ENCODE measurements at places on chromosomes 13 and 19.

DNA sequence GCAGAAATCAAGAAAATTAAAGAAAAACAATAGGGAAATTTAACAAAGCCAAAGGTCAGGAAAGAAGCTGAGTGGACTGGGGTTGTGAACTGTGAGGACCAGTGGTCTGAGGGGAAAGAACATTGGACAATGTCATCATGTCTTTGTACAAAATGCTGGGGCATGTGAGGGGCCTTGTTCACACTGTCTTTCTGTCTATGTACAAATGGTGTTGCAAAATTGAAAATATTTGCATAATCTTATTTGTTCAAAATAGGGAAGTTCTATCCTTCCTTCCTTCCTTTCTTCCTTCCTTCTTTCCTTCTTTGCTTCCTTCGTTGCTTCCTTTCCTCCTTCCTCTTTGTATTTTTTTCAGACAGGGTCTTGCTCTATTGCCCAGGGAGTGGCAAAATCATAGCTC is 79.2 kb upstream of the SCEL start:
- DNase-seq = no peak

DNA sequence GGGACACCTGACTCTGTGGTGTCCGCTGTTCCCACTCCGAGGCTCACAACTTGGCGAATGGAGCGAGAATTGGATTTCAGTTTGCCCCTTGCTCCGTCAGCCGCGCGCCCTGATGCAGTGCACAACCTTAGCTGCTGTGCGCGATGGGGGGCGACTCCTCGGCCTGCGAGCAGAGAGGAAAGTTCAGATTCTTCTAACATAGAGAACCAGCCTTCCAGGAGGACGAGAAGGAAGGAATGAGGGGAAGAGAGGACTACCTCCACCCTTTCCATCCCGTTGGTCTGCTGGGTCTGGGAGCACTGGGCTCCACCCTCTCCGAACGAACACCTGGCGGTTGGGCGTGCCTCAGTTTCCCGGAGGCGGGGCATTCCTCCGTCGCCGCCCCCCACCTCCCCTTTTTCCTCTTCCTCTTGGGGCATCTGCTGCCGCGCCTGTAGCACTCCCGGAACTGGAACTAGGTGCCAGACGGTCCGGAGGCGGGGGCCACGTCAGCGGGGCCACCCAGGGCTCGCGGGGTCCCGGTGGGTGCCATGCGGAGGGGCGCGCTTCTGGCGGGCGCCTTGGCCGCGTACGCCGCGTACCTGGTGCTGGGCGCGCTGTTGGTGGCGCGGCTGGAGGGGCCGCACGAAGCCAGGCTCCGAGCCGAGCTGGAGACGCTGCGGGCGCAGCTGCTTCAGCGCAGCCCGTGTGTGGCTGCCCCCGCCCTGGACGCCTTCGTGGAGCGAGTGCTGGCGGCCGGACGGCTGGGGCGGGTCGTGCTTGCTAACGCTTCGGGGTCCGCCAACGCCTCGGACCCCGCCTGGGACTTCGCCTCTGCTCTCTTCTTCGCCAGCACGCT is at the start of gene KCNK6:
KCNK6 (plus strand) TSS at position 425 of the 838 bp plus-strand sequence; CDS start at position 531, 106 bp downstream.
- peak; percentile 64 for DNase-seq

DNA sequence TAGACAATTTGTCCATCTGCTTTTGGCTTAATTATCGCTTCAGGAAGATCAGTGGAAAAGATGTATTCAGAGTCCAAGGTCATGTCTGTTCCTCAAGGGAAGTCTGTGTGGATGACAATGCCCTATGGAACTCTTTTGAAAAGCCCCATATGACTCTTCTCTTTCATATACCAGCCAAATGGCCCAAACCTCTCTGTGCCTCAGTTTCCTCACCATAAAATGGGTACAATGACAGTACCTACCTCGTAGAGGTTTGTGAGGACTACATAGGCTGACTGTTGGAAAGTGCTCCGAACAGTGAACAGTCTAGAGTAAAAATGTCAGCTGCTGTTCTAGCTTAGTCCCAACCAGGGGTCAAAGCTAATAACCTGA is 104.6 kb downstream of the COL4A2 start:
- DNase-seq = no peak

DNA sequence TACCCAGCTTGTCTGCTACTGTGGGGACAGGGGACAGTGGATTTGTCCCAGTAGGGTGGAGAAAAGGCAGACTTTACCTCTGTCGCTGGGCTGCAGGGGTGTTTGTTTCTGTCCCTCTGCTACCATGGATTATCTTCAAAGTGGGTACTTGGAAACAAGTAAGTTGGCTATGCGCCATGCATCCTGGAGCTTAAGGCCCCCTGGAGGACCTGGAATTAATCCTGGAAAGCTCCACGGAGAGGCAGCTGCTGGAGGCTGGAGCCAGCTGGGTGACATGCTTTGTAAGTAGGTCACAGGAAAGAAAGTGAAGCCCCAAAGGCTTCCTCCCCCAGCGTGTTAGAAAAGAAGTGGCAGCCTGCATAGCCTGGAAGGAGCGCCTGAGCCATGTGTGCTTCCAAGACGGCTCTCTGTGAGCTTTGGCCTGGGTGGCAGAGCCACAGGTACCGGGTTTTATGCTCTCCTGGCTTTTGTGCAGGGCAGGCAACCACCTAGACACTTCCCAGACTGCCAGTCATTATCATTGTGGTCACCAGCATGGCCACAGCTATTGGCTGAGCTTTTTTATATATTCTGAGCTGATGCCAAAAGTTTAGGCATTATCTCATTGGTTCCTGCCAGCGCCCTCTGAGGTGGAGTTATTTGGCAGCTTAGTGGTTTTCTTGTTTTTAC is 9.5 kb downstream of the B3GLCT start:
- peak; percentile 95 for DNase-seq

- peak; percentile 59 for DNase-seq
Measured at GRCh38 chr13:50915565-50915964, 6.0 kb downstream of the RNASEH2B start.

DNA sequence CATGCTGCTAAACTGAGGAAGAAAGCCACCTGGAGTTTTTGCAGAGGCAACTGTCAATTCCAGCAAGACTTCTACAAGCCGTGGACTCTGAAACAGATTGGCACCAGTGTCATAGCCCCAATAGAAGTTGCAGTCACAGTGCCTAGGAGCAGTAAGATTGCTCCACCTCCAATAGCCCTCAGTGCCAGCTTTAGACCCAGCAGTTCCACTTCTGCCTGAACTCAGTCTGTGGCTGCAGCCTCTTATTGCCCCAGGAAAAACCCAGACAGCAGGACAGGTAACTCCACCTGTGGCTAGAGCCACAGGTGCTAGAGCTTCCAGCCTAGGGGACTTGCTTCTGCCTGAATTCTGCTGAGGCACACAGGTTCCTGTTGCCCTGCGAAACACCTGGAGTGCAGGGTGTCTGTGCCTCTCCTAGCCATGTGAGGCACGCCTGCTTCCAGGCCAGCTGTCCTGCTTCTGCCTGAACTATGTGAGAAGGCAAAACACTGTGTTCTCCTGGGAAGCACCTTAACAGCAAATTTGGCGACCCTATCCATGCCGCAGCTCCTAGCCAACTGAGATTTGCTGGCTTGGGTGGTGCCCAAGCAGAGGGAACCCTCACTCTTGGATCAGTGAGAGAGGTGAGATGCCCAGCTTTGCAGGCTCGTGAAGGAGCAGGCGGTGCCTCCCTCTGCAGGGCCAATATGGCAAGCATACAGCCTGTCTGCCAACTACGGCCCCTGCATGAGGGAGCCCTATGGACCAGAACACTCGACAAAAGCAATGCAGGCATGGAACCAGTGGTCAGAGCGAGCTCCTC is 607.6 kb downstream of the PCDH17 start:
- DNase-seq = no peak

GRCh38 chr19:33702606-33703437 is 81.1 kb downstream of the CHST8 start:
- no peak for DNase-seq

DNA sequence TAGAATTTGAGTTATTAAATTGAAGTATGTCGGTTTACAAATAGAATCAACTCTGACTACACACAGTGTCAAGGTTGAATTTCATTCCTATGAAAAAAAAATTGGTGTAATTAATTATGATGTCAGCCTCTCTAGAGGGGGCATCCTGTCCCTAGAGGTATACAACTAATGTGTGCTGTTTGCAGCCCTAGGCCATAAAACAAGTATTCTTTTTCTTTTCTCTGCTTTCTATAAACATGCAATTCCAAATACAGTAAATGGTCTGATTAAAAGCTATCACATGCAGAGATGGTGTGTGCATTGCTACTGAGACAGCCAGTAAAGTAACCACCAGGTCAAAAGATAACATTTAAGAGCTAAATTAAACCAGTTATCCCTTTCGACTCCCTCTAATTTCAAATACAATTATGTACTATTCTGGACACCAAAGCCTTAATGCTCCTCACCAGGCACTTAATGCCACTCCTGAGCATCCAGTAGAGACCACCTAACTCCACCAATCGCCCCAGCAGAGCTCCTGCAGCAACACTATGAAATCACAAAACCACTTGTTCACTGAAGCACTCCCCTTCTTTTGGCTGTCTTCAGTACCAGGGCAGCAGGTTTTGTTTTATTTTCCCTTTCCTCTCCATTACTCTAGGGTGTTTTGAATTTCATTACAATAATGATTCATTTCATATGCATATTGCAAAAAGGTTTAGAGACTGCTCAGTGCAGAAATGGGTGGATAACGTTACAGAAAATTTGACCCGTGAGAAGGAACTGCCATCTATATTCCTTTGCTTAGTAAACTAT is 426.9 kb downstream of the PCDH9 start:
- DNase-seq = peak; percentile 97

GRCh38 chr13:106277484-106278154 is 257.8 kb downstream of the EFNB2 start:
- DNase-seq = no peak

- DNase-seq = peak; percentile 85
Measured at GRCh38 chr13:112669881-112670499, 19.8 kb upstream of the ATP11A start.

DNA sequence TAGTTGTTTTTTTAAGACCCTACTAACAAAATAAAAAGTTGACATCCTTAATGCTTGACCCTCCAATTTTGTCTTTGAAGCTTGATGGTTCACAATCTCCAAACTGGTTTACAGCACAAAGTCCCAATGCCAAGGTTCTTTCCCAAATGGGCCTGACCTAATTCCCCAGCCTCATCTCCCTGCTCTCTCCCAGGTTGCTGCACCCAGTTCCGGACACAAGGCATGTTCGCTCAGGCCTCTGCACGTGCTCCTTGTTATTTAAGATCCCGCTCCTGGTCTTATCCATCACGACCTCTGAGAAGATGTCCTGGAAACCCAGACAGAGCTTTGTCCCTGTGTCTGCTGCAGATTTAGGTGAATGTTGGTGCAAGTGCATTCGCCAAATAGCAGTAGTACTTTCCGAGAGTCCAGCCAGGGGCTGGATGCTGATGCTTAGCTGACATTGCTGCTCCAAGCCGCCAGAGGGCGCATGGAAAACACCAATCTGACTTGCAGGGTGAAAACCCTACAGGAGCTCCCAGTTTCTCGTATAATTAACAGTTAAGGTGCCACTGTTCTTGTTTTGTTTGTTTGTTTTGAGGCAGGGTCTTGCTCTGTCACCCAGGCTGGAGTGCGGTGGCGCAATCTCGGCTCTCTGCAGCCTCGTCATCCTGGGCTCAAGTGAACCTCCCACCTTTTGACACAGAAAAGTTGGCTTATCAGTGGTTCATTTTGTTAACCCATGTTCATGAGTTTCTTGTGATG is 18.5 kb downstream of the LYPD3 start:
- DNase-seq = peak; percentile 78

GRCh38 chr13:60328073-60328472 is 68.9 kb upstream of the TDRD3 start:
- DNase-seq = peak; percentile 43

DNA sequence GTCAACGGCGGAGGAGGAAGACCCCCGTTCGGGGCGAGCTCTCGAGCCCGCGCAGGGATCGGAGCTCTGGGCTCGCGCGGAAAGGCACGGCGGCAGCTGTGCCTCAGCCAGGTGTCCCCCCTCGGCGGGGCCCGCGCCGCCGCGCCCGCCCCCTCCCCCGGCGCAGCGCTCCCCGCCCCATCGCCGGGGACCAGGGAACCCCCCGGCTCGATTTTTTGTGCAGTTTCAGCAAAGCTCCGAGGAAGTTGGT is 110.0 kb downstream of the KCNRG start:
- no peak for DNase-seq

GRCh38 chr13:78675112-78675511 is 16.2 kb upstream of the OBI1 start:
- no peak for DNase-seq

DNA sequence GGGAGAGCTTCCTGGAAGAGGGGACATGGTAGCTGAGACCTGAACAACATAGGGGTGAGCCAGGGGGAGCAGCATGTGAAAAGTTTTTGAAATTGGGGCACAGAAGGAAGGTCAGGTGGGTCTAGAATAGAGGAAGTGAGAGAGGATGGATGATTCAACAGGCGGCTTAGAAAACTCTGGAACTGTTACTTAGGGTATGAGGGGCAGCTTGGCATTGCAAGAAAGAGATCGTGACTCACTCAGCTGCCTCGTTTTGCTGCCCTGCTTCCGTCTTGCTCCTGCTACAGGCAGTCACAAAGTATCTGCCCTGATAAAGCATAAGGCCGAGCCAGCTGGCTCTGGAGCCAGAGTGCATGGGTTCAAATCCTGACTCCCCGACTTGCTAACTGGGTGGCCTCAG is 1.3 kb upstream of the CEACAM20 start:
- no peak for DNase-seq

- no peak for DNase-seq
Measured at GRCh38 chr13:45299194-45299593, 41.8 kb downstream of the TPT1 start.

Data from NCI-H69 (cell line).